Activated CD8-positive, alpha-beta memory T cell treated with anti-CD3 and anti-CD28 coated beads for 48 hours (primary cell): ENCODE measurements at places on chromosomes 3 and 15.

- DNase-seq: no peak
Observed at GRCh38 chr3:31482493-31483200, 50.1 kb upstream of the STT3B start.

- no peak for DNase-seq
Observed at GRCh38 chr15:38670128-38671005, 105.8 kb upstream of the RASGRP1 start.

GRCh38 chr3:108171106-108171505, 51.1 kb downstream of the IFT57 start:
- no peak for DNase-seq

DNA sequence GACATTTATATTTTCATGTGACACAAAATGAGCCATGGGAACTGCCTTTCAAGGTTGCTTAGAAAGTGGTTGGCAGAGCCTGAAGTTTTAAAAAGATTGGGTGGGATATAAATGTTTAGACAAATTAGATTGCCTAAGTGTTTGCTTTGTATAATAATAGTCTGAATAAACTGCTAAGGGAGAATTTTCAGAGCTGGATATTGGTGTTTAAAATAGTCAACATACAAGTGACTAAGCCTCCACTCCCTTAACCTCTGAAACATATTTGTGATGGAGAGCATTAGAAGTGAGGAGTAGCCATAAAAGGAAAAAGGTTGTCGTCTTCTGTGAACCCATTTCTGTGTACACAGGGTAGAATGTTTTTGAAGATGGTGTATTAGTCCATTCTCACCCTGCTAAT, 201.6 kb downstream of the THSD4 start:
- DNase-seq: no peak

DNA sequence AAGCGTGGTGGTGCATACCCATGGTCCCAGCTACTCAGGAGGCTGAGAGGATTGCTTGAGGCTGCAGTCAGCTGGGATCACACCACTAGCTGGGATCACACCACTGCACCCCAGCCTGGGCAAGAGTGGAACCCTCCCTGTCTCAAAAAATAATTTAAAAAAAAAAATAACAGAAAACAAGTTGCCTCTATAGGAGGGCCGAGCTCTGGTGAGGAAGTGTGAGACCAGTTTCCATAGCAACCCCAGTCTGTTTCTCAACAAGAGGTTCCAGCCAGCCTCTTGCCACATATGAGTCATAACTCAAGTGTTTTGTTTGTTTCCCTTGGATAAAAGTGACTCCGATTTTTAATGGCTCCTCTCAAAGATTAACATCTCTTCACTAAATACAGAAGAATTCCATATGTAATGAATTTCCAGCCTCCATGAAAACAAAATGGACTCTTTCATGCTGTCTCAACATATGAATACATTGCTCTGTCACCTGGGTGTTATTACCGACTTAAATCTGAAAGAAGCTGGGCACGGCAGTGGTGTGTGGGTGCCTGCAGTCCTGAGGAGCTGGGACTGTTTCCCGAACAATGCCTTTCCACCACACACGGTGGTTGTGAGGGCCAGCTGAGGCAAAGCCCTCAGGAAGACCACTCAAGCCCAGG, 19.7 kb downstream of the TMEM43 start:
- no peak for DNase-seq

DNA sequence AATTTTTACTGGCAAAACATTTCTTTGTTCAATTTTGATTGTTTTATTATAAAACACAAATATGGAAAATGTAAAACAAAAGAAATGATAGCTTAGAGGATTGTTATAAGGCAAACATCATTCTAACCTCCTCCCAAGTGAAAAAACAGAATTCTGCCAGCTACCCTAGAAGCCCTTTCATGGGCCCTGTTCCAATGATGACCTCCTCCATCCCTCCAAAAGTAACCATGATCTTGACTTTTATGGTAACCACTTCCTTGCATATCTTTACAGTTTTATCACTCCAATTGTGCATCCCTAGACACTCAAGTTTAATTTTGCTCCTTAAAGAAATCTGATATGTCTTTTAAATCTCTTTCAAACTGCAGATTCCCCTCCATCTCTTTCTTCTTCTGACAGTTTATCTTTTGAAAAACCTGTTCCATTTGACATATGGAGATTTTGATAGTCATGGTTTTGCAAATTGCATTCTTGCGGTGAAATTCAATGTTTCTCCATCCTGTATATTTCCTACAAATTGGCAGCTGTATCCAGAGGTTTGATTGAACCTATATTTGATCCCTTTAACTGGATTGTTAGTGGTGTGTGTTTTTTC, 27.0 kb upstream of the TNFAIP8L3 start:
- DNase-seq: no peak

DNA sequence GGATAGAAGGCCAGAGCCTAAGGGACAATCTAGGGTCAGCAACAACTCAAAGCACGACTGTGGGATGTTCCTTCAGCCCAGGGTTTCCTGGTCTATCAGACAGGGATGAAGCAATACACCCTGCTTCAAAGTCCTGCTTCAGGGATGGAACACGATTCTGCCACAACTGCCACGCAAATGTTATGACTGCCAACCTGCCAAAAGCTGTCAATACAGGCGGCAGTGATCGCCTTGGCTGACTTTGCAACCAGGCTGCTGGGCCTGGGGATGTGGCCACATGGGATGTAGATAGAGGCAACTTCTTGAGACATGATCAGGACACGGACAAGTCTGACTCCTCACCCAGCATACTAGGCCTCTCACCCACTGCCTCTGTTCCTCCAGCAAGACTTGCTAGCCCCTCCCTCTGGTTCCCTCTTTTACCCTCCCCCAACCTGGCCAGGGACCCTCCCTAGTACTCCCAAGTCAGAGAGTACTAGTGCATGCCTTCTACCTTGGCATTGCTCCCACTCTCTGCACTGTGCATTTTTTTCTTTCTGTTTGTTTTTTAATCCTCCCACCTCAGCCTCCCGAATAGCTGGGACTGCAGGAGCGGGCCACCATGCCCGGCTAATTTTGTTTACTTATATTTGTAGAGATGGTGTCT, 7.6 kb downstream of the CCDC12 start:
- DNase-seq: no peak

- DNase-seq: no peak
Observed at GRCh38 chr3:72724070-72724469, 124.2 kb downstream of the SHQ1 start.

GRCh38 chr3:133933097-133934024, 37.7 kb upstream of the RAB6B start:
- DNase-seq: no peak

DNA sequence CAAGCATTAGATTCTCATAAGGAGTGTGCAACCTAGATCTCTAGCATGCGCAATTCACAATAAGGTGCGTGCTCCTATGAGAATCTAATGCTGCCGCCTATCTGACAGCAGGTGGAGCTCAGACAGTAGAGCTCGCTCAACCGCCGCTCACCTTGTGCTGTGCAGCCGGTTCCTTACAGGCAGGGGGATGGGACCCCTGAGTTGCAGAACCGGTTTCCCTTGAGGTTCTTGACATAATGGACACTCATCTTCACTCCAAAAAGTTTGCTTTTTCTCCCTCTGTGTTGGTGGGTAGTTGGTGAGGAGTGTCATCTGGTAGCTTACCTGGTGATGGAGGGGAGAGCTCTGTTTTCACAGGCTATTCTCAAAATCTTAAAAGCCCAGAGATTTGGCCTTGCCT, 324.0 kb upstream of the TBL1XR1 start:
- DNase-seq: no peak

- DNase-seq: no peak
Observed at GRCh38 chr3:188278717-188279324, 124.9 kb downstream of the LPP start.

- no peak for DNase-seq
Observed at GRCh38 chr3:169581633-169582032, 81.9 kb downstream of the MECOM start.

DNA sequence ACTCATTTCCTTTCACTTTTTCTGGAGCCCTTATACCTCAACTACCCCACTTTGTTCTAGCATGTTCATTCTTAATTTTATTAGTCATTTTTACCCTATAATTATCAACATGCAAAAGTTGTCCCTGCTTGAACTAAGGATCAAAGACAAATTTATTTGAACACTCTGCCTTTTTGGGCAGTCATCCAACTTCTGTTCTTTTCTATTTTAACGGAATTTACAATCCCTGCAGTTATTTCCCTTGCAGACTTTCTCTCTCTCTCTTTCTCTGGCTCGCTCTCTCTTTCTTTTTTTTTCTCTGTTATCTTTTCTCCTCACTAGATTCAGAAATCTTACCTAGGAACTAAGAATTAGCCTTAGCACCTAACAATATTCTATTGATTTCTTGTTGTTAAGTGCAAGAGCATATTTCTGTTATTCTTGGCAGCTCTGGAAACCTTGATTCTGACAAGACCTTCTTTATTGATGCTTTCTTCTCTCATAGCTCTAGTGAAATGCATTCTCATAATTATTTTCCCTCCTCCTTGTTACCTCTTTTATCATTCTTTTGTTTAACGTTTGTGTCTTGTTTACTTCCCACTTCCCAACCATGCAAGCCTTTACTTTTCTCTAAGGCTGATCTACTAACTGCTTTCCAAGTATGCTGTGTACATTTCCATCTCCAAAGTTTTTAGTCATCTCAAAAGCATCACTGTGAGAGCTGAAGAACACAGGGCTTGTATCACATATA, 951.6 kb downstream of the DIPK2A start:
- no peak for DNase-seq

DNA sequence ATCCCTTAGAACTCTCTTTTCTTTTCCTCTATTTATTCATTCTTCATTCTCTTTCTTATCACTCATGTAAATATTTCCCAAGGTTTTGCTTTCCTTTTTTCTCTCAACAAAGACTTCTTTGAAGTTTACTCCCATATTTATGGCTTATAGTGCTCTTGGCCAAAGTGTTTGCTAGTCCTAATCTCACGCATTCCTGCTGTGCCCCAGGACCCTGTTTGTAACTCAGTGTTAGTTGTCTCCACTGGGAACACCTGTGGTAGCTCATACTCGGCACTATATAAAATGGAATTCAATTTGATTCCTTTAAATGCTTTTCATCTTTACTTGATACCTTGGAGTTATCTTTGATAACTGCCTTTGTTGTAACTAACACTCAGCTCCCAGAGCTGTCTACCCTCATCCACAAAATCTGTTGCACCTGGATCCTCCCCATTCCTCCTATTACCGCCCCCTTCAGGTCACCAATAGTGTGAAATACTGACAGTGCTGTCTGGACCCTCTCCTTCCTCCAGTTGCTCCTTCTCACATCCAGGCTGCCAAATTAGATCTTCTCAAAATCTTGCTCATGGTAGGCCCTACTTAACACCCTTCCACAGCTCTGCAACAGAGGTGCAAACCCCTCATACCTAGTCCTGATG, 76.8 kb downstream of the TIGIT start:
- DNase-seq: no peak

- no peak for DNase-seq
Observed at GRCh38 chr15:38425269-38425668, 28.7 kb upstream of the FAM98B start.

DNA sequence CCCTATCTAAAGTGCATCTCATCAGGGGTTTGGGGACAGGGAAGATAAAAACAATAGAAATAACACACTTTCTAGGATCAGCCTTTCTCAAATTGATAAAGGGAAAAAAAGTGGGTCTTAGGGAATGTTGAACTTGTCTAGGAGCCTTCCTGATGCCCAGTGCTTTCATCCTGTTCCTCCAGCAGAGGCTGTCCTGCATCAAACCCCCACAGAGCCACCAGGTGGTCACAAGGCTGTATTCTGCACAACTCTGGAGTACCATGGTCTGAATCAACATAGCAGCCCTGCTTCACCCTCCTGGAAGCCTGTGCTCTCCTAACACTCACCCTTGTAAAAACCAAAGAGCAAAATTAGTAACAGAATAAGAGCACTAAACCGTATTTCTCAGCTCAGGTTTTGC, 118.5 kb upstream of the SLC25A36 start:
- no peak for DNase-seq

- no peak for DNase-seq
Observed at GRCh38 chr3:156474560-156475389, 80.1 kb downstream of the SSR3 start.

DNA sequence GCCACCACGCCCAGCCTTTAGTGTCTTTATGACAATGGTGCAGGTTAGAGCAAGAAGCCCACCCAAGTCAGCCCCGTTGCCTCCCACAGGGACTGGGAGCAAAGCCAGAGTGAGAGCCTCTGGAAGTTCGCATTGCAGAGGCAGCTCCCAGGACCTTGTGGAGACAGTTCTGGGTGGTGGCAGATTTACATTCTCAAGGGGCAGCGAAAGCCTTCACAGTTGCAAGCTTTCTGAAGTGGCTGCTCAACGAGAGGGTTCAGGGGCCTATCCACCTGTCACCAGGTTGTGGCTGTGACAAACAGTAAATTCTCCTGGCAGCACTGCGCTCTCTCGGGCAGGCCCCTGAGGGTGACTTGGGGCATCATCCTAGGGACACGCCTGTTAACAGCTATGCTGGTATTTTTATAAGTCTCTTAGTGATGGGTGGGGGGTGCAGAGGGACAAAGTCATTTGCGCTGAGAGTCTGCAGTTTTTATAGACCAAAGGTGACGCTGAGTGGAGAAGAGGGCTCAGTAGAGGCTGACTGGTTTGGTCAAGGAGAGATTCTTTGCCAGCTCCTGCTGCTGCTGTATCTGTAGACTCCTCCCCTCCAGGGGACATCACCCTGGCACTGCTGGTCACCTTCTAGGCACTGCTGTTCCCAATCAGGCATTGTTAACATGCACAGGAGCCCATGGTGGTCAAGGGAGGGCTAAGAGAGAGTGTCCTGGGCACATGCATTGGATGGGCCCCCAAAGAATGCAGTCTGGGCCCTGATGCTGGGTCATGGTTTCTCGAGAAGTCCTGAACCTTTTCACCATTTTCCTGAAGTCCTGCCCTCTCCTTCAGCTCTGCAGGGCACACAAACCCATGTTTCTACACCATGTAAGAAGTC, 57.5 kb upstream of the KLF13 start:
- no peak for DNase-seq

- no peak for DNase-seq
Observed at GRCh38 chr3:121274411-121274810, 271.4 kb downstream of the POLQ start.

GRCh38 chr3:18772699-18773305, 347.7 kb upstream of the SATB1 start:
- no peak for DNase-seq
